ENCODE measurements at places on chromosomes 7 and 10.

GRCh38 chr10:86665868-86666267, 2.4 kb upstream of the LDB3 start:
- DNase-seq, result no peak

- no peak for DNase-seq
These were observed 76.7 kb downstream of the MACC1 start for GRCh38 chr7:20140291-20141001.

- DNase-seq, result no peak
These were observed 39.3 kb downstream of the PRF1 start for GRCh38 chr10:70563230-70563629.

- DNase-seq, result no peak
These were observed 89.9 kb downstream of the GOLGA7B start for GRCh38 chr10:97939446-97939990.

DNA sequence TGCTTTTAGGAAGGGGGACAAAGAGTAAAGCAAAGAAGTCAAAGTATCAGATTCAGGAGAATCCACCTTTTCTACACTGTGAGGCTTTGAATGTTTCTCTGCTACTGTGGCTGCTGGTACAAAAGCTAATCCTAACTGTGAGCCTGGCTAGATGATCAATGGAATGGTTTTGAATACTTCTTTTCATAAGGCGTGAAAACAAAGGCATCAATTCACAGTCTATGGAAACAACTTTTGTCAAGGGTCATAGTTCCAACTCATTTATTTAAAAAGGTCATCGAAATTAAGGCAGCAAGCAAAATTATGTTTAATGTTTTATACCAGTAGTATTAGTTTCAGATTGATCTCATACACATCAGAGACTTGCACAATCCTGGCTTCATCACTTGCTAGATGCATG, 118.1 kb downstream of the CTTNBP2 start:
- DNase-seq, result no peak

GRCh38 chr10:87928996-87929395, 65.6 kb downstream of the PTEN start:
- DNase-seq, result no peak

DNA sequence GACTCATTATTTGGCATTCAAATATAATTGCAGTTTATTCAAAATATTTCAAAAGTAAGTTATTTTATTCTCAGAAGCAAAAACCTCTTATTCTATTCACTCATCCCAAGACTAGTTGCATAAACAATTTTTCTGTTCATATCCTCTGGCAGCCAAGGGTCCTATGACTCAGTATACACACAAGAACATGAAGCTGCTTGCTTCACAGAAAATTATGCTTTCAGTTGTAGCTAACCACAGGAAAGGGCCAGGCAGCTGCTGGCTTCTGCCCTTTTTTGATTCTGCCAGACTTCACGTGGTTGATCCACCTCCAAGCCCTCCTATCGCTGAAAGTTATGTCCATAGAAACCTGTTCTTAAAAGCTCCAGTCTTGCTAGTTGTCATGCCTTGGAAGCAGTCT, 108.8 kb downstream of the ABCA13 start:
- no peak for DNase-seq

DNA sequence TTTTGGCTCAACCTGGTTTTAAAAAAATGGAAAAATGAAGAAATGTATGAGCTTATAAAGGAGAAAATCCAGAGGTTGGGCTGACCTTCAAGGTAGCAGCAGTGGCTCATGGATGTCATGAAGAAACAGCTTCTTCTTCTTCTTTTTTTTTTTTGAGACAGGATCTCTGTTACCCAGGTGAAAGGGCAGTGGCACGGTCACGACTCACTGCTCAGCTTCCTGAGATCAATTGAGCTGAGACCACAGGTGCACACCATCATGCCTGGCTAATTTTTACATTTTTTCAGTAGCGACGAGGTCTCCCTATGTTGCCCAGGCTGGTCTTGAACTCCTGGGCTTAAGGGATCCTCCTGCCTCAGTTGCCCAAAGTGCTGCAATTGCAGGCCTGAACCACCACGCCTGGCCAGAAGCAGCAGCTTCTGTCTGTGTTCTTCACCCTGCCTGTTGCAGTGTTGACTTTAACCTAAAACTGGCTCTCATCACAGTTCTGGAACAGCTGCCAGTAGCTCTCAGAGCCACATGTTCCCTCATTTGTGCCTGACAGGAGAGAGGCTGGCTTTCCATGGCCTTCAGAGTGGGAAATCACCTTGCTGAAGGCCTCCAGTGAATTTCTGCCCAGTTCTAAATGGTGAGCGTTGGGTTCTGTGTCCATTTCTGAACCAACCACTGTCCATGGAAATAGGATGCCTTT, 117.7 kb downstream of the PFKFB3 start:
- no peak for DNase-seq

- DNase-seq, result no peak
These were observed 12.1 kb upstream of the CEP41 start for GRCh38 chr7:130452951-130453350.

- DNase-seq, result no peak
These were observed 90.1 kb downstream of the CYP51A1 start for GRCh38 chr7:92044148-92044547.

GRCh38 chr7:151579644-151580043, 59.9 kb upstream of the RHEB start:
- no peak for DNase-seq

DNA sequence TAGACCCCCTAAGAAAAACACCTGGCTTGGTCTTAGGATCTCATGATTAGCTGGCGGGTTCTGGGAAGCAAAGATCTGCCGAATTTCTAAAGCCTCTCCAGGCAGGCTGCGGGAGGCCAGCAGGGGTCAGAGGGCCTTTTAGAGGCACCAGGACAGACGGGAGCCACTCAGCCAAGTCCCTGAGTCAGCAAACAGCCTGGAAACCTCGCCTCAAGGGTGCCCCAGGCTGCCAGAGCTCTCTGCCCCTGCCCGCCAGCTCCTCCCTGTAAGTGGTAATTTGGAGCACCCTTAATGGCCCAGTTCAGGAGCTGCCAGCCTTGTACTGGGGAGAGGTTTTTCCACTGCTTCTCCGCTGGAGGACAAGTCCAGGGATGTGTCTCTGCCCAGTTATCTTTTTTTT, 88.7 kb downstream of the HIP1 start:
- no peak for DNase-seq

- no peak for DNase-seq
These were observed 182.4 kb downstream of the INHBA start for GRCh38 chr7:41520445-41520844.

DNA sequence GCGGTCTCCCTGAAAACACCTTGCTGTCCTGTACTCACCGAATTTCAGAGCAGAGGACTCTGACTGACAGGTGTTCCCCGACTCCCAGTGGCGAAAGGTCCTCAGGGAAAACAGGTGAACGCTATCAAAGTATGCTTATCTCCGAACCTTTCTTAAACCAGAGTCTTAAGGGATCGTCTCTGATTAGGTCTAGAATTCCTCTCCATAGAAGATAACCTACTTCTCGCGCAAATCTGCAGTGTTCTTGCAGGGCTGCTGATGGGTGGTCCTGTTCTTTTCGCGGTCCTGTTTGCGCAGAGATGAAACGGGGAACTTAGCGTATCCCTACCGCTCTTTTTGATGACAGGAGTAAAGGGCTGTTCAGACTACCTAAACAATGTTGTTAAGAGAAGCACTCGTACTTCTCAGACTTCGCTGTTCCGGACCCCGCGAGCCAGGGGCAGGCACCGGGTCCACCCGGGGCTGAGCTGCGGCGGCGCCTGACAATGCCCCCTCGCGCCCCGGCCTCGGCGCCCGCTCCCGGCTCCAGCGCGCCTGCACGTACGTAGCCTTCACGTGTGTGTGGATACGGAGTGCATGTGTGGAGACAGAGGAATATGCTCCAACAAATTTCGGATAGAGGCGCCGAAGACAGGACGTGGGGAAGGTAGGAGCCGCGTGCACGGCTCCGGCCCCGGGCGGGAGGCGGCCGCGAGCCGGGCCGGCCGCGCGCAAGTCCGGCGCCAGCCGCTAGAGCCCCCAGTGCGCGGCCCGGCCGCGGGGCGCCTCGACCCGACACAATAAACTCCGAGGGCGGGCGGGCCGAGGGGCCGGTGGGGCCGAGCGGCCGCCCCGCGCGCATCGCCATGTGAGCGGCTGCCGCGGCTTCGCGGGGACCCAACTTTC, 766 bp upstream of the ZMYND11 start:
- DNase-seq, result peak; percentile 18

DNA sequence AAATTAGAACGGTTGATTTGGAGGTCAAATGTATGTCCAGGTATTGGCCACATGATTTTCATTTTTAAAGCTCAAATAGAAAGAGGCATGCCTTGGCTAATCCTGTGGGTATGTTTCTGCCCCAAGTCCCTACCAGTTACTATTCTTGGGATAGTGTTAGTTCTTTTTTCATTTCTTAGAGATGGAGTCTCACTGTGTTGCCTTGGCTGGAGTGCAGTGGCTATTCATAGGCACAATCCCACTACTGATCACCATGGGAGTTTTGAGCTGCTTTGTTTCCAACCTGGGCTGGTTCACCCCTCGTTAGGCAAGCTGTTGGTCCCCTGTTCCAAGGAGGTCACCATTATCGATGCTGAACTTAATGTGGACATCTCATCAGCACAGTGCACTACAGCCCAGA, 46.3 kb downstream of the NRP1 start:
- DNase-seq, result no peak

DNA sequence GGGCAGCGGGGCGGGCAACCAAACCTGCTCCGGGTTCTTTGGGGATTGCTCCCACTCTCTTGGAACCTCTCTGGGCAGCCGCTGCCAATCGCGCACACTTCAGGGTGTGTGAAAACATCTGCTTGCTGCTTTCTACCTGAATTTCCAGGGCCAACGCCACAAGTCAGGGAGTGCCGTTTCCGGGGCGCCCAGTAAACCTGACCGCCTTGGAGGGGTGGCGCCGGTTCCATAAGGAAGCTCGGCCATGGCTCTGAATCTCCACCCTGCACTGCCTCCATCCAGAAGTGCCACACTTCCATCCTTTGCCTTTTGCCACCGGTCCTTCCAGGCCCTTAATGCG, 679 bp upstream of the AFAP1L2 start:
- DNase-seq, result no peak

DNA sequence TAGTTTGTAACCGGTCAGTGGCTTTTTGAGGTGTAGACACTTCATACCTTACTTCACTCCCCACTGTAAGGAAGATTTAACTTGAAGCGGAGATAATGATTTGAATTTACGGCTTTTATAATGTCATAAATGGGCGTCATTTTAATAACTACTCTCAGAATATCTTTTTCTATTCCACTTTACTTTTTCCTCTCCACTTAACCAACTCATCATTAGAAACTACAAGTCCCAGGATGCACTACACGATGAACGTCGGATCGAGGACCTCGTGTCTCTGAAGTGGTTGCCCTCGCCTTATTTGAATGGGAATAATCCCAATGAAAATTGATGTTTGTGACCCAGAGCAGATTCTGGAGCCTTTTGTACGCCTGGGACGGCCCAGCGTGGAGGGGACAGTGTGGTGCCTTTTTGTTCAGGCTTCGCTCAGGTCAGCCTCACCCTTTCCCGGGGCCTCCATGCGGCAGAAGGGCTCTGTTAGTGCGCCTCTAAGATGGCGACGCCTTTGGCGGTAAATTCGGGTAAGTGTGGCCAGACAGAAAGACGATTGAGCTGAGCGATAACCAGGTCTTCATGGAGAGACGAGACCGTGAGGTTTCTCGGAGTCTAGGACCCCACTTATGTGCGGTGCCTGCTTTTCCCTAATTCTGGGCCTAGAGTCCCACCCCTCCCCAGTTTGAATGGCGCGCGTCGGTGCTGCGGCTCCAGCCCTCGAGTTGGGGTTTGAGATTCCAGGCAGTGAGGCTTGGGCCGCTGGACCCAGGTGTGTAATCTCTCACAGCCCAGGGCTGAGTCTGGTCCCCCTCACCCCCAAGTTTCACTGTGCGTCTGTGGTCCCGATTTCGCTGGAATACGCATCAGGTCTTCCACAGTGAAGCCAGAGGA, at the start of gene NUP205:
NUP205 (plus strand) TSS at position 463 of the 882 bp plus-strand sequence; CDS start at position 491, 28 bp downstream.
- DNase-seq, result peak; percentile 79

Measured in CD4-positive, alpha-beta T cell treated with Interleukin-4 for 4 hours (primary cell).